ENCODE measurements at places on chromosomes 5 and 9. TPM values are rescaled to one million over a fixed set of nuclear protein-coding genes. Genes with fewer than 3 reads are reported as not detected.

DNA sequence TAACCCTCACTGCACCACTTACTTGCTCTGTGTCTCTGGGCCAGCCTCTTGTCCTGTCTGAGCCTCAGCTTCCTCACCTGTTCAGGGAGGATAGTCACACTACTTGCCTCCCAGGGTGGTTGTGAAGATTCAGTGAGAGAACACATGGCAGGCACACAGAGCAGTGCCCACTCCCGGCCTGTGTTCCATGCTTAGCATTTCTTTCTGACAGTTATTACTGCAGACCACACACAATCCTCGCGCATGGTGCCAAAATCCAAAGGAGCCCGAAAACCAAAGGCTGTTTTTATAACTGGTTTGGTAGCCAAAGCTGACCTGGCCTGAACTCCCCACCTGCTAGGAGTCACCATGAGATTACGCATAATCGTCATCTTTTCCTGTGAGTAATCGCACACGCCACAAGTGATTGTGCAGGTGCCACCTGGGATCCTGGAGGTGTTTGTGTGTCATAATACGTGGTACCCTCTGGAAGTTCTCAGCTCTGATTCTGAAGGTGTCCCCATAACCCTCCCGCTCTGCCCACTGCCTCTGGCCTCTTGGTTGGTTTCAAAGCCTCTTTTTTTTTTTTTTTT lies 84.6 kb upstream of the FBXW11 start:
- no peak for DNase-seq

The NTRK2 gene
- total RNA-seq, result 25.9 TPM

GRCh38 chr5:68754536-68754935 lies 339.3 kb upstream of the SLC30A5 start:
- no peak for DNase-seq

The GADD45G gene
- total RNA-seq, result 13.0 TPM

The CXCL14 gene
- 46.9 TPM for total RNA-seq

The SMIM33 gene
- not detected for total RNA-seq

DNA sequence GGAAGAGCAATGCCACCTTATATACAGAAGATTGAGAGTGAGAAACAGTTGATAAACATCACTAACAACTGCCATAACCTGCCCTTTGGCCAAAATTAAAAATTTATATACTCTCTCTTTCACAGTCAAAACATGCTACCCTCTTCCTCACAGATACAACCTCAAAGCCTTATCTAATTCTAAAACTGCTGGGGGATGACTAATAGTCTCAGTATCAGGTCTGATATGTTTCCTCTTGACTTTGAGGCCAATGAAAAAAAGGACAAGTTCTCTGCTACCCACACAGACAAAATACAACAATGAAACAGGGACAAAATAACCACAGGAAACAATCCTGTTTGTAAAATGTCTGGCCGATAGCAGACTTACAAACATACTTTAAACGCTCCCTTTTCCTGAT lies 485.6 kb upstream of the NUDT12 start:
- no peak for DNase-seq

The ADAMTS19 gene
- total RNA-seq, result 0.29 TPM

GRCh38 chr9:71736236-71736635 lies 32.1 kb downstream of the CEMIP2 start:
- no peak for DNase-seq

DNA sequence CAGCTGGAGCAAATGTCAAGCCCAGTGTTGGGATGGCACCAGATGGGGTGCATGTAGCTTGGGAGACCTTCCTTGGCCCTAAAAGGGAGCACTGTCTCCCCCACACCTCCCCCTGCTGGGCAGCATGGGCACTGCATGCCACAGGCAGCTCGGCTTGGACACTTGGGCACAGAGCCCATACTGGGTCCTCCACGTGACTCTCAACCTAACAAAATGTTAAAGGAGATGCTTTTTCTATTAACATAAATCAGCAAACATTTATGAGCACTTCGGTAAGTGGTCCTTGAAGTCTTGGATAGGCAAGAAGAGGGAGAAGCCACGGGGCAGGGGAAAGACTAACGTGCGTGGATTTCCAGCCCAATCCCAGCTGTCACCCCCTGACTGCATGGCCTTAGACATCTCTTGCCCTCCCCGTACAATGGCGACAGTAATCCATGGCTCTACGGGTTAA lies 23.9 kb upstream of the MAPK9 start:
- peak; percentile 71 for DNase-seq

DNA sequence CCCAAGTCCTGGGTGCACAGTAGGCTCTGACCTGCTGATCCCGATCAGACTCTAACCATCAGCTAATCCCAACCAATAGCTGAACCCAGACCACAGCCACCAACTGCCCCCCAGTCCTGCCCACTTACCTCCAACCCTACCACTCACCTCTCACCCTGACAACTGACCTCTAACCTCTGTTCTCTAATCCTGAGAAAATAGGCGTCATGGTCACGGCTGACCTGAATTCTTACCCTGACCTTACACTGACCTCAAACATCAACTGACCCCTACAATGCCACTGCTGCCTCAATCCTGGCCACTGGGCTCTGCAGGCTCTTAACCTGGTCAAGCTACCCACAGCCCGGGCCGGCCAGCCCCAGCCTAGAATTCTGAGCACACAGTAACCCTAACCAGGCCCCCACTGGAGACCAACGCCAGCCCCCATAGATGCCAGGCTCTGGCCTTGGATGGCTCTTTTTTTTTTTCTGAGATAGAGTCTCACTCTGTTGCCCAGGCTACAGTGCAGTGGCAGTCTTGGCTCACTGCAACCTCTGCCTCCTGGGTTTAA lies 63.8 kb upstream of the ASS1 start:
- DNase-seq, result no peak

- DNase-seq, result no peak
Measured at GRCh38 chr5:144779368-144779767, 608.7 kb downstream of the KCTD16 start.

The DRD1 gene
- total RNA-seq, result not detected

GRCh38 chr9:16133556-16134227 lies 580.8 kb downstream of the CCDC171 start:
- DNase-seq, result no peak

GRCh38 chr9:126069400-126069955 lies 257.2 kb upstream of the MVB12B start:
- DNase-seq, result no peak

- DNase-seq, result peak; percentile 35
Measured at GRCh38 chr5:132059043-132059695, 1.3 kb upstream of the IL3 start.

DNA sequence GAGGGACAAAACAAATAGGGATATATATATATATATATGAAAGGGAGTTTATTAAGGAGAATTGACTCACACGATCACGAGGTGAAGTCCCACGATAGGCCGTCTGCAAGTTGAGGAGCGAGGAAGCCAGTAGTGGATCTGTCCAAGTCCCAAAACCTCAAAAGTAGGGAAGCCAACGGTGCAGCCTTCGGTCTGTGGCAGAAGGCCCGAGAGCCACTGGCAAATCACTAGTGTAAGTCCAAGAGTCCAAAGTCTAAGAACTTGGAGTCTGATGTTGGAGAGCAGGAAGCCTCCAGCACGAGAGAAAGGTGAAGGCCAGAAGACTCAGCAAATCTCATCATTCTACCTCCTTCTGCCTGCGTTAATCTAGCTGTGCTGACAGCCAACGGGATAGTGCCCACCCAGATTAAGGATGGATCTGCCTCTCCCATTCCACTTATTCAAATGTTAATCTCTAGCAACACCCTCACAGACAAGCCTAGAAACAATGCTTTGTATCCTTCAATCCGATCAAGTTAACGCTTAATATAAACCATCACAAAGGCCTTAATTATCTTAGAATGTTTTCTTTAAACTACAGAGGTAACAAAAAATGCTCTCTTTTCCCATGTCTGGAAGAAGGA lies 23.8 kb upstream of the DAB2 start:
- no peak for DNase-seq

The FOXB2 gene
- not detected for total RNA-seq

Measured in breast epithelium (tissue), 4 donors.